Sigmoid colon (tissue), 7 donors: ENCODE measurements at places on chromosomes 11 and 22. TPM values are rescaled to one million over a fixed set of nuclear protein-coding genes. Genes with fewer than 3 reads are reported as not detected.

Gene CD59
- 54.1 TPM for polyA plus RNA-seq

Gene ZFTA
- polyA plus RNA-seq = 0.69 TPM

Gene OR51T1
- not detected for polyA plus RNA-seq

Gene ACTN3
- not detected for polyA plus RNA-seq

Gene OR52E8
- not detected for polyA plus RNA-seq

Gene TAF1D
- 68.5 TPM for polyA plus RNA-seq

Gene WBP2NL
- polyA plus RNA-seq = 1.2 TPM

Gene ASPHD2
- polyA plus RNA-seq = 3.4 TPM

Gene KDM4D
- polyA plus RNA-seq = not detected

Gene OR51B2
- polyA plus RNA-seq = not detected

Gene TNNI2
- polyA plus RNA-seq = 2.4 TPM

Gene HBG2
- polyA plus RNA-seq = not detected

Gene YPEL1
- 0.69 TPM for polyA plus RNA-seq

Gene SAMM50
- 46.5 TPM for polyA plus RNA-seq

Gene DDTL
- polyA plus RNA-seq = 2.8 TPM

Gene GAB4
- polyA plus RNA-seq = not detected

Gene ME3
- polyA plus RNA-seq = 13.6 TPM

Gene TSSK2
- polyA plus RNA-seq = 0.12 TPM

Gene UFD1
- polyA plus RNA-seq = 84.3 TPM

Gene F2
- polyA plus RNA-seq = 0.13 TPM

Gene SLC2A11
- polyA plus RNA-seq = 12.5 TPM

Gene IFITM2
- polyA plus RNA-seq = 73.3 TPM

Gene FAM76B
- polyA plus RNA-seq = 10.9 TPM

Gene PTPRCAP
- polyA plus RNA-seq = 2.8 TPM

Gene MRGPRE
- 0.10 TPM for polyA plus RNA-seq

Gene HEPHL1
- polyA plus RNA-seq = not detected

Gene PHOX2A
- not detected for polyA plus RNA-seq

Gene RPL27A
- polyA plus RNA-seq = 4,078 TPM

Gene OR8D4
- not detected for polyA plus RNA-seq

Gene MUC2
- 248 TPM for polyA plus RNA-seq

Gene MPZL2
- 13.9 TPM for polyA plus RNA-seq

Gene PTPN5
- not detected for polyA plus RNA-seq

Gene APOA1
- polyA plus RNA-seq = 3.0 TPM

Gene OR10G8
- not detected for polyA plus RNA-seq

Gene FAM111B
- polyA plus RNA-seq = 6.8 TPM

Gene EMID1
- polyA plus RNA-seq = 3.6 TPM

Gene OR10A6
- polyA plus RNA-seq = not detected

Gene RPLP2
- 2,533 TPM for polyA plus RNA-seq

Gene MYEOV
- polyA plus RNA-seq = 11.1 TPM

Gene CHID1
- polyA plus RNA-seq = 52.0 TPM

Gene DRICH1
- 0.50 TPM for polyA plus RNA-seq

Gene BTBD18
- polyA plus RNA-seq = not detected

Gene VWA5A
- 34.0 TPM for polyA plus RNA-seq

Gene ASCL2
- polyA plus RNA-seq = 1.2 TPM

Gene OSBPL5
- 29.8 TPM for polyA plus RNA-seq
